Mesangial cell (primary cell): ENCODE measurements at places on chromosomes 1 and 21. TPM values are rescaled to one million over a fixed set of nuclear protein-coding genes. Genes with fewer than 3 reads are reported as not detected.

The TMPRSS15 gene
- not detected in 2 replicates for total RNA-seq

The STUM gene
- under 0.01 TPM in 1 of 2 replicates, not detected in the other for total RNA-seq

The OR2L13 gene
- total RNA-seq: not detected in 2 replicates

The GNG4 gene
- total RNA-seq: 0.51 and 1.1 TPM in 2 replicates

The GABRD gene
- total RNA-seq: not detected in 2 replicates

The ATP6V1G3 gene
- total RNA-seq: not detected in 2 replicates

The LCE3E gene
- not detected in 2 replicates for total RNA-seq

The S100A7A gene
- not detected in 2 replicates for total RNA-seq

The POFUT2 gene
- 22.2 and 31.7 TPM in 2 replicates for total RNA-seq

The RGS4 gene
- 76.1 and 272 TPM in 2 replicates for total RNA-seq

The VAV3 gene
- total RNA-seq: 1.3 and 5.2 TPM in 2 replicates

The NT5C1A gene
- not detected in 2 replicates for total RNA-seq

The FAM78B gene
- under 0.01 and 0.38 TPM in 2 replicates for total RNA-seq

The CACNA1S gene
- total RNA-seq: not detected in 2 replicates

The KLHL20 gene
- total RNA-seq: 9.6 and 18.3 TPM in 2 replicates

The TESK2 gene
- 1.6 and 2.5 TPM in 2 replicates for total RNA-seq

The NPPA gene
- not detected in 2 replicates for total RNA-seq

The AZIN2 gene
- total RNA-seq: 2.4 and 9.6 TPM in 2 replicates

The SLC45A1 gene
- total RNA-seq: 0.98 and 6.5 TPM in 2 replicates

The GIPC2 gene
- 0.25 and 0.49 TPM in 2 replicates for total RNA-seq

The HES4 gene
- total RNA-seq: 51.7 and 85.1 TPM in 2 replicates

The APOBEC4 gene
- total RNA-seq: not detected in 2 replicates

The FCER1A gene
- not detected in 2 replicates for total RNA-seq

The KTI12 gene
- 18.5 and 20.7 TPM in 2 replicates for total RNA-seq

The NFASC gene
- total RNA-seq: not detected in 2 replicates

The GGPS1 gene
- 10.9 and 18.1 TPM in 2 replicates for total RNA-seq

The DYRK3 gene
- 7.1 and 8.1 TPM in 2 replicates for total RNA-seq

The ERICH3 gene
- not detected in 2 replicates for total RNA-seq

The S100A10 gene
- total RNA-seq: 286 and 303 TPM in 2 replicates

The OPRD1 gene
- total RNA-seq: under 0.01 TPM in 2 replicates

The RNU1-4 gene
- under 0.01 TPM in 2 replicates for total RNA-seq

The HSD3B2 gene
- total RNA-seq: not detected in 2 replicates

The ERG gene
- total RNA-seq: 0.13 and 0.16 TPM in 2 replicates

The GJA5 gene
- not detected in 2 replicates for total RNA-seq

The S100A5 gene
- 0.16 and 2.5 TPM in 2 replicates for total RNA-seq

The OR2M3 gene
- total RNA-seq: not detected in 2 replicates

The BACE2 gene
- total RNA-seq: 19.9 and 24.1 TPM in 2 replicates

The AGT gene
- total RNA-seq: 0.16 and 0.89 TPM in 2 replicates

The PCSK9 gene
- total RNA-seq: 20.0 and 20.9 TPM in 2 replicates

The S100B gene
- total RNA-seq: not detected in 2 replicates

The RGS5 gene
- total RNA-seq: 1.3 and 2.1 TPM in 2 replicates

The SPATA1 gene
- total RNA-seq: 1.6 and 2.1 TPM in 2 replicates

The VCAM1 gene
- total RNA-seq: 53.9 and 128 TPM in 2 replicates

The TSPAN2 gene
- 2.7 and 6.5 TPM in 2 replicates for total RNA-seq

The UBE2G2 gene
- 32.1 and 38.8 TPM in 2 replicates for total RNA-seq

The CYP2J2 gene
- 1.3 and 2.9 TPM in 2 replicates for total RNA-seq

The SLC25A34 gene
- 0.13 and 2.1 TPM in 2 replicates for total RNA-seq

The ANKRD45 gene
- total RNA-seq: 0.76 TPM in 1 of 2 replicates, not detected in the other
